ENCODE measurements at places on chromosomes 6 and 20. TPM values are rescaled to one million over a fixed set of nuclear protein-coding genes. Genes with fewer than 3 reads are reported as not detected.

DNA sequence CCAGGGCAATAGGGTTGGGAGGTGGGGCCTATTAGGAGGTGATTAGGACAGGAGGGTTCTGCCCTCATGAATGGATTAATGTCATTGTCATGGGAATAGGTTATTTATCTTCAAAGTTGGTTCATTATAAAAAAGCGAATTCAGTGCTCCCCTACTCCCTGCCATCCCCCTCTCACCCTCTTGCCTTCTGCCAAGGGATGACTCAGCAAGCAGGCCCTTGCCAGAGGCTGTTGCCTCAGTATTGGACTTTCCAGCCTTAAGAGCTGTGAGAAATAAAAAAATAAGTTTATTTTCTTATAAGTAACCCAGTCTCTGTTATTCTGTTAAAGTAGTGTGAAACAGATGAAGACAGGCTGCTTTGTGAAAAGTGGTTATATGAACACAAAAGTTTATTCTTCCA, 381.1 kb upstream of the ZFP64 start:
- peak; percentile 73 for DNase-seq

Gene STMN3
- total RNA-seq, result 2.6 TPM

- peak; percentile 64 for DNase-seq
Measured at GRCh38 chr6:131116755-131117360, 18.4 kb upstream of the AKAP7 start.

Gene LAMA5
- total RNA-seq, result 29.7 TPM

DNA sequence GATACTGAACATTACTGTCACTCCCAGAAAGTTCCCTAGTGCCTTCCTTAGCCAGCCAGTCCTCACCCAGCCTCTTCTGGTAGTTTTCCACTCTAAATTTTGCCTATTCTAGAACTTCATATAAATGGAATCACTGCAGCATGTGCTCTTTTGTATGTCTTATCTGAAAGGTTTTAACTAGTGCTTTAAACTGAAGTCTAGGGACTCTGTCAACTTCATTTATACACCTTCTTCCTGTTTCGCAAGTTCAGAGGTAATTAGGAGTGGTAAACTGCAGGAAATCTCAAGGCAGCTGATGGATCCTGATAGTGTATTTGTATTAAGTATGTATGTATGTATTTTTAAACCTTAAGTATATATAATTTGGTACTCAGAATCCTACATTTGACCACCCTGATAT, 94.3 kb downstream of the TCP11 start:
- DNase-seq, result no peak

Gene GFRA4
- not detected for total RNA-seq

DNA sequence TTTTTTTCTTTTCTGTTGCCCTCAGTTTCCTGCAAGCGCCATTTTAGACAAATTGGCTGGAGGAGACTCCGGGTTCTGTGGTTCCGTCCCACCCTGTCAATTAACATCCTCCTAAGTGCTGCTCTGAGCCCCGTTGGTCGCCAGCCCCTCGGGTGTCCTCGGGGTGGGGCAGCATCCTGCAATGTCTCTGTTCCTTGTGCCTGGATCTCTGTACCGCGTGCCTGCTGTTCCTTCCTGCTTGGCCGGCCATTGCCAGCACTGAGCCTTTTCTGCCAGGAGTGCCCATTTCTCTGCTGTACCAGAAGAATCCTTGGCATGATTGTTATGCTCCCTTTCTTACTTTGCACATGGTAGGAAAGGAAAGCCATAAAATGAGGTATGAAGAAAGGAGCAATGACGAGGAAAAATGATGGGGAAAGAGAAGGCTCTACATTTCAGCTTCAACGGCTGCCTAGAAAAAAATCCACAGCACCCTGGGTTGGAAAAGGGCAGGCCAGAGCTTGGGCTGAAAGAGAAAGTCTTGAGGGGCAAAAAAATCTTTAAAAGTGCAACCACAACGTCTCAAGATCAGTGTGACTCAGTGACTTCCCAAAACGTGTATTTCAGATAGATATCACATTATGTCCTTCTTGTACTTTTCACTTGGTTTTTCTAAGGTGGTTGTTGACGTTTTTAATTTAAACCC, 256.7 kb downstream of the CLIC5 start:
- no peak for DNase-seq

GRCh38 chr20:4089756-4090487, 74.6 kb upstream of the RNF24 start:
- peak; percentile 74 for DNase-seq

Gene XPO5
- total RNA-seq, result 28.9 TPM

DNA sequence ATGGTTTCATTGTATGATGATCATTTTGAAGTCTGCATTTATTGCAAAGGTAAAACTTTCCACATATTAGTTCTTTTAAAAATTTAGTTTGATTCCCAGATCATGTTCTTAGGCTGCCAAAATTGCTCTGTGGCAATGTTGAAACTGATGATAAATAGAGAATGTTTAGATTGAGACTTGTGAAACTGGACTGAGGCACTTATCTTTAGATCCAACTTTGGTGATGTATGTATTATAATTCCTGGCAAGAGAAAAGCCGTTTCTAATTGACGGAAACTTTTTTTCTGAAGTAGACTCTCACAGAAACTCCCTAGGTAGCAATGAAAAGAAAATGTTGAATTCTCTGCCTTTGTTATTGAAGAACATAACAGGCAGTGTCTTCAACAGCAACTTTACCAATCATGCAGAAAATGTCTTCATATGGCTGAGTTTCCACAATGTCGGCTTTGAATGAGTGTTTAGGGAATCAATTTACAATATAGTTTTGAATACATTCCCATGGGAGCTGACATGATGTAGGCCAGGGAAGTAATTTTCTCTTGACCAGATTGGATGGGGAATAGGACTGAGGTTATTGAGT, 456.2 kb downstream of the CD109 start:
- DNase-seq, result no peak
